Kidney tubule cell (primary cell): ENCODE measurements at places on chromosomes 3 and 15.

GRCh38 chr3:71905426-71905825 is 120.5 kb upstream of the PROK2 start:
- no peak for DNase-seq

GRCh38 chr3:16461463-16462245 is 51.8 kb downstream of the RFTN1 start:
- no peak for DNase-seq

DNA sequence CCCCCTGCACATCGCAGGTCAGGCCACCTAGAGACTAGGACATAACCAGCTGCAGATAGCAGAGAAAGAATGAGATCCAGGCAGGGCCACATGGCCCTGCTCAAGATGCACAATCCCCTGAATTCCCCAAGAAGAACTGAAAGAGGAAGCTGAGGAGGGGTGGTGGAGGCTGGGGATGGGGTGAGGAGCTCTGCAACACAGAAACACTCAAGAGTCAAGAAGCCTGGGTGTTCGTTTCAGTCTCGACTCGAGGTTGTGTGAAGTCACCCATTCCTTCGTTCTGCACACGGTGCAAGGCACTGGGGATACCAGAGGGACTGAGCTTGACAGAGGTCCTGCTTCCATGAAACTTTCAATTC is 62.0 kb downstream of the TLE3 start:
- no peak for DNase-seq

GRCh38 chr3:47380026-47380600 is 708 bp upstream of the PTPN23 start:
- DNase-seq, result peak; percentile 18

- DNase-seq, result no peak
These were observed 50.1 kb upstream of the DYNC1LI1 start for GRCh38 chr3:32620611-32621310.
